ENCODE measurements at places on chromosomes 11 and 22.

GRCh38 chr11:85423316-85423715 is 203.8 kb downstream of the DLG2 start:
- no peak for DNase-seq

DNA sequence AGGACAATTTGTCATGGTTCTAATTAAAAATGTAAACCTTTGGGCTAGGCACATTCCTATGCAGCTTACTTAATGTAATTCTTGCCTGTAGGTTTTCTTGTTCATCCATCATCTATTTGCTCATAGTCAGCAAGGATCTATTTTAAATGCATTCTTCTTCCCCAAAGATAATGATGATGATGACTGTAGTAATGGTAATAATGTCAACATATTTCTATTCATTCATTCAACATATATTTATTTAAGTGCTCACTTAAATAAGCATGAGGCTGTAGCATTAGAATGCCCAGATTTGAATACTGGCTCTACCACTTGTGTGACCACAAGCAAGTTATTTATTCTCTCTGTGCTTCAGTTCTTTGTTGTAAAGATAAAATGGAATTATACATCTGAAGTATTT is 169.6 kb upstream of the SYN3 start:
- DNase-seq: no peak

DNA sequence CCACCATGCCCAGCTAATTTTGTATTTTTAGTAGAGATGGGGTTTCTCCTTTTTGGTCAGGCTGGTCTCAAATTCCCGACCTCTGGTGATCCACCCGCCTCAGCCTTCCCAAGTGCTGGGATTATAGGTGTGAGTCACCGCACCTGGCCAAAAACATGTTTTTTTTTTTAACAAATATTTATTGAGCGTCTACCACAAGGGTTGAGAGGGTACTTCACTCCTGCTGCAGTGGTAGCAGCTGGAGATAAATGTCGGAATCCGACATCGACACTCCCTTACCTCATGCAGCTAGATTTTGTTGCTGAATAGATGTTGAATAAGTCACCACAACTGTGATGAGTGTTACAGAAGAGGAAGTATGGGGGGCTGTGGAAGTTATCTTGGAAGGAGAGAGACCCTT is 971 bp downstream of the DNAJB13 start:
- DNase-seq: no peak

- no peak for DNase-seq
Observed at GRCh38 chr11:13445588-13445987, 17.4 kb downstream of the BTBD10 start.

DNA sequence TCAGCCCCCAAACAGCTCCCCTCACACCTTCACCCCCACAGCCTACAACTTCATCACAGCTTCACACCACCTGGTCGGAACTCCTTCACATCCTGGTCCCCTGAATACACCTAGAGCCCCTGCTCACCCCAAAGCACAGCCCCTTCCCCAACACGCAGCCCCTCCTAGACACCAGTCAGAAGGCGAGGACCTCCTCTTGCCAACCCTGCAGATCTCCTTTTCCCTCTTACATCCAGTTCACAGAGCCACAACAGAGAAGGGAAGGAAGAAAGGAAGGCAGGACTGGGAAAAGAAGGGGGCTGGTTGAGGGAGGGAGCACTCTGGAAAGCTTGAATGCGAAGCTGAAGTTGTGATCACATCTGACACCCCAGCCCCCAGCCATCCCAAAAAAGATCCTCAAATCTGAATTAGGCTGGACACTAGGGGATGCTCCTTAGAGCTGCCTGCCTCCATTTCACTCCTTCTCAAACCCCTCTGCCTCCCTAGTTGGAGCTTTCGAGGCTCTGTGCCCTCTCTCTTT is 629 bp downstream of the CCKBR start:
- DNase-seq: no peak

DNA sequence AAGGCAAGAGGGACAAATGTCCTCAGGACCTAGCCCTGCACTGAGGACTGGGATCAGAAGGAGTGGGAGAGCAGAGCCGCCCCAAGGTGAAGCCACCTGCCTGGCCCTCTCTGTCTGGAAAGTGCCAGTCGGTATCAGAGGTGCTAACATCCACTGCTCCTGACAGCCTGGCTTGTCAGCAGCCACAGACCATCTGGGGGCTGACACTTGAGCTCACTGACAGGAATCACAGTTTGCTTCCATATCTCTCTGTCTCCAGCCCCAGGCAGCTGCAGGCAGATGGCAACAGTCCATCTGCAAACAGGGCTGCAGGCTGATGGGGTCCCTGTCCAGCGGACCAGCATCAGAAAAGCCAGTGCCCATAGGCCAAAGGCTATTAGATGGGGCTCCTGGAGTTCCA is 5.5 kb downstream of the OPCML start:
- no peak for DNase-seq

DNA sequence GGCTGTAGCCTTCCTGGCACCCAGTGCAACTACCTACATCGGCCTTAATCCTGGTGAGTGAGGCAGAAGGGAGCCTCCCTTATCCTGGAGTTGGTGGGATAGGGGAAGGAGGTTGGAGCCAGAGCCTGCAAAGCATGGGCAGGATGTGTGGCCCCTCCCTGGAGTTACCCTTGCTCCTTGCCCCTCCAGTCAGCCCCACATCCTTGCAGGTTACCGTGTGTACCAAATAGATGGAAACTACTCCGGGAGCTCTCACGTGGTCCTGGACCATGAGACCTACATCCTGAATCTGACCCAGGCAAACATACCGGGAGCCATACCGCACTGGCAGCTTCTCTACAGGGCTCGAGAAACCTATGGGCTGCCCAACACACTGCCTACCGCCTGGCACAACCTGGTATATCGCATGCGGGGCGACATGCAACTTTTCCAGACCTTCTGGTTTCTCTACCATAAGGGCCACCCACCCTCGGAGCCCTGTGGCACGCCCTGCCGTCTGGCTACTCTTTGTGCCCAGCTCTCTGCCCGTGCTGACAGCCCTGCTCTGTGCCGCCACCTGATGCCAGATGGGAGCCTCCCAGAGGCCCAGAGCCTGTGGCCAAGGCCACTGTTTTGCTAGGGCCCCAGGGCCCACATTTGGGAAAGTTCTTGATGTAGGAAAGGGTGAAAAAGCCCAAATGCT is 3.9 kb downstream of the SMPD1 start:
- no peak for DNase-seq

DNA sequence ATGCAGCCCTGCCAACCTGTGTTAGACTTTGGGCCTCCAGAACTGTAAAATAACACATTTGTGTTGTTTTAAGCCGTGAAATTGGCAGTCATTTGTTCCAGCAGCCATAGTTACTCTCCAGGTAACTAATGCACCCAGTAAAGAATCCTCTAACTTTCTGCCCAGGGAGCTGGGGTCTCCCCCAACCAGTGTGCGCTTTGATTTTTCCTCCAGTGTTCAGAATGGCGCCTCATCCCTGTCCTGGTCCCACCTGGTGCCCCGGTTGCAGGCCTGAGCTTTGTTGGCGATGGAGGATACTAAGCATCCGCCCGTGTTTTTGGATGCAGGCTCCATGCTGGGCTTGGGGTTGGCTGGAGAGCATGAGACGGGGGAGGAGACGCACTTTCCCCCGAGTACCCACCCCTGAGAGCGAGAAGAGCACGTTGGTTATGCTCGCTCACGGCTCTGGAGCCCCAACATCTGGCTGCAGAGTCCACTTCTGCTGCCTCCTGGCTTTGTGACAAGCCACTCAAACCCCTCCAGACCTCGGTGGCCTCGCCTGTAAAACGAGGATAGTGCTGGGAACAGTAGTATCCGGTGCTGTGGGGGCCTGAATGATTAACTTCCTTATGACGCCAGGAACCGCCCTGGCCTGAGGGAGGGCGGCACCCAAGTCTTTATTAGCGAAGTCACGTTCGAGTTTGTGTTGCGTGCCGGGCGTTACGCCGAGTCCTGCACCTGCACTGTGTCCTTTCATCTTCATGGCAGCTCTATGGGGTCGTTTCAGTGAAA is 25.8 kb downstream of the MRGPRD start:
- no peak for DNase-seq

DNA sequence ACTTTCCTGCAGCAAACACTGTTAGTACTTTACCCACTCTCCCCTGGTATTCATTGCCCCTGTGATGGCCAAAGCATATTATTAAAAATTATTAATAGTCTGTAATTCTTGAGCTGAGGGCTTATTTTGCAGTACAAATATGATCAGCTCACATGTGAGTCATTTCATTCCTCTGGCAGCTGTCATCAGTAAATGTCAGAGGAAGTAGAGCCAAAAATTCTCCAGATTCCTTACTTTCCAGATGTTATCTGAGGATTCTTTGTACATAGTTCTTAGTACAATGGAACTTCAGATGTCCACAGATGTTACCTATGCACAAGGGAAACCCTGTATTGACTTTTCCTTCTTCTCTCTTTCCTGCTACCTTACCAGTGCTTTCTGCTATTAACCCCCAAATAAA is 12.5 kb downstream of the OR5B3 start:
- DNase-seq: no peak

DNA sequence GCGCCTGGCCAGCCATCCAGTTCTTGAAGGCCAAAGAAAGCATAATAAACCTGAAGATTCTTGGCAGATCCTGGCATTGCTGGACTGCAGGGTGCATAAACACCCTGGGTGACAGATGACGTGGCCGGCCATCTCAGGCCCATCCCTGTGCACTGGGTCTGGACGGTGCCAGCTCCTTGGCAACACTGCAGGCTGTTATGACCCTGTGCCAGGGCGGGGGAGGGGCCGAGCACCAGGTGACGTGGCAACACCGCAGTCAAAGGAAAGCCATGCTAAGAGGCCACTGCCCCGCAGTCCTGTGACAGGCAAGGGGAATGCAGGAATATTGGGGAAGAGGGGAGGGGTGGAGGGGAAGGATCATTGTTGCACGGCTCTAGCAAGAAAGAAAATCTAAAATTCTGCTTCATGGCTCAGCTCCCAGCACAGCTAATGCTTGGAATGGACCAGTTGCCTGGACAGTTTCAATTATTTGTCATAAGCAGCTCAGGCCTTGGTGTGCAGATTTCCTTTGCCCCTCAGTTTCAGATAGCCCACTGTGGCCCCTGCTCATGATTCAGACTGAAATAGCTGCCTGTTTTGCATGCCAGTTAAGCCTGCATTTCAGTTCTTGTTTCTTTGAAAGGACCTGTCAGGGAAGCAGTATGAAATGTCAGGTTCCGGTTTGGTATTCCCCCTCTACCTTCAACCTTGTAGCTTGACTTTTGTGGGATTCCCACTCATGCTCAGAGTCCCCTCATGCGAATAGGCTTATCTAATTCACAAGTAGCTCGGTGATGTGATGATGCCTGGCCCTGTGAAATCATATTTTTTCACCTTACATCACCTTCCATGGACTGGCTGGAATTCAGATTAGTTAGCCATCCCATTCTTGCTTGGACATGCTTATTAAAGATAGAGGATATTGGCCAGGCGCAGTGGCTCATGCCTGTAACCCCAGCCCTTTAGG is 29.7 kb upstream of the DDX6 start:
- no peak for DNase-seq

Measured in activated CD8-positive, alpha-beta memory T cell treated with anti-CD3 and anti-CD28 coated beads for 4 hours (primary cell).